ENCODE measurements at places on chromosomes 5 and 9.

GRCh38 chr9:137437691-137438590, 3.2 kb downstream of the ENTPD8 start:
- no peak for DNase-seq

DNA sequence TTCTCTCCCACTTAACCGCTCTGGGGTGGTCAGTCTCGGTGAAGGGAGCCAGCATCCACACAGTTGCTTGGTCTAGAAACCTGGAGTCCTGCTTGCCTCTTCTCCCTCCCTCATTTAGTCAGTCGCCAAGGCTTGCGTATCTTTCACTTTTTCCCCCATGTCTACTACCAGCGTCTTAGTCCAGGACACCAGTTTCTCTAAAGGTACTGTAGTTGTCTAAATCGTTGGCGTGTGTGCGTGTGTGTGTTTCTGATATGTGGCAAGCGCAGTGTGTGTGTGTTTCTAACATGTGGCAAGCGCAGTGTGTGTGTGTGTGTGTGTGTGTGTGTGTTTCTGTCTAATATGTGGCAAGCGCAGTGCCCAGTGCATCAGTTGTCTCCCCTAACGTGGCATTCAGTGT, 641 bp downstream of the ATP6V1G1 start:
- DNase-seq = no peak

DNA sequence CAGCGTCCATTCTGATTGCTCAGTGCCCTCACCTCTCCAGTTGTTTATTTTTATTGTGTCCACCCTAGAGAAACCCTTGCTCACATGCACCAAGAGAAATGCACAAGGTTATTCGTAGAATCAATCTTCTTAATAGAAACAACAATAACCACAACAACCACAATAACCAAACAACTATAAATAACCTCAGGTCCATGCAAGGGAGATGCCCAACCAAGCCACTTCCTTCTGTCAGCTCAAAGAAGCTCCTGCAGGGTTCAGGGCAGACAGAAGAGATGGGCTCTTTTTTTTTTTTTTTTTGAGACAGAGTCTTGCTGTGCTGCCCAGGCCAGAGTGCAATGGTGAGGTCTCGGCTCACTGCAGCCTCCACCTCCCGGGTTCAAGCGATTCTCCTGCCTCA, 14.9 kb upstream of the TCOF1 start:
- DNase-seq = no peak

DNA sequence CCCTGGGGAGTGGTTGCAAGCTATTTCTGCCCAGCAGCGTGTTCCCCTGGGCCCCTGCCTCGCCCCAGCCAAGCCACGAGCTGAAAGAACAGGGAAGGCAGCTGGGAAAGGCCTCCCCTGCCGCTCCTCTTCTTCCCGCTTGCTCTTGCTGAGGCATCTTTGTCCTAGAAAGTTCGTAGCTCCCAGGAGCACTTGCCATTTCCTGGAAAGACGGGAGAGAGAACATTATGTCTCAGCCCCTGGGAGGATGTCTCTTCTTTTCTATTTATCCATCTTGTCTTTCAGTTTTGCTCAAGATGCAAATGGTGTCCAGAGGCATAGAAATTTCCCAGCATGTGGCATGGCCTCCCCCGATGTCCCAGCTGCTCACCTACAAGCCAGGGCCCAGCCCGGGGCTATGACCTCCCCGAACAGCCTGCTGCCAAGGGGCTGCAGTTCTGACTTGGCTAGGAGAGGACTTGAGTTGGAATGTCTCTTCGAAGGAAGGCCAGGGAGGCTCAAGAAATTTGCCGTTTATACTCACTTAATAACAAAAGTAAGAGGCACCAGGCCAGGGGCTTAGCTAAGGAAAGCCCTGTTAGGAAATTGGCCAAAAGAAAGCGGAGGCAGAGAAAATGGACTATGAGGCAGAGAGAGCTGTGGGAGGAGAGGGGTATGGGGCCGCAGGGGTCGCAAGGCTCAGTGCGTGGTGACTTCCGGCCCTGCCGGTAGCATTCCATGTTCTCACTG, 87.3 kb downstream of the LIFR start:
- no peak for DNase-seq

GRCh38 chr9:112761912-112762655, 11.5 kb downstream of the SNX30 start:
- no peak for DNase-seq

- no peak for DNase-seq
Measured at GRCh38 chr9:93218161-93218560, 34.2 kb downstream of the WNK2 start.

DNA sequence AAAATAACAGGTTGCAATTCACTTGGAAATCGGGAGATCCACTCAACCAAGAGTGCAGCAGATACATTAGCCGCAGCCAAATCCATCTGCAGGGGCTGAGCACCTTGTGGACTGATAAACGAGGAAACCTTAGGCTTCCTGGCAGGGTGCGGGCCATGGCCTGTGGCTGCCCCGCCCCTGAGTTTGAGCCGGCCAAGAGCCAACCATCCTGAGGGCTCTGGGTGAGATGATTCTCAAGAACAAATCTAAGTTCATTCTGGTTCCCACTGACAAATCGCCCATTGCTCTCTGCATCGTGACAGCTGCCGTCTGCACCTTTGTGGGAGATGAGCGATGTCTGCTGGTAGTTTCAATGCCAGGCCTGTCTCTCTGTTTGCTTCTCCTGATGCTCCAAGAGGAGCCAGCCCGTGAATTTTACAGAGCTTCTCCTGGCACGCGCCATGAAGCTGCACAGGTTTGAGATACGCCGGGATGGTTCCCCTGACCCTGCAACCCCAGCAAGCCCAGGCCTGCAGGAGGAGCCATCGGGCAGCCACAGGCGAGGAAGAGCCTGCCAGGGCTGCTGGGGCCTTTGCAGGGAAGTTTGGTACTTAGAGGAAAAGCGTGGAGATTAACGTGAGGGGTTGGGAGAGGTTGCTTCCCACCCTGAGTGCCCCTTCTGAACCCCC, 154.0 kb downstream of the OLFM1 start:
- no peak for DNase-seq

GRCh38 chr5:171336521-171337209, 27.6 kb downstream of the TLX3 start:
- DNase-seq = no peak

DNA sequence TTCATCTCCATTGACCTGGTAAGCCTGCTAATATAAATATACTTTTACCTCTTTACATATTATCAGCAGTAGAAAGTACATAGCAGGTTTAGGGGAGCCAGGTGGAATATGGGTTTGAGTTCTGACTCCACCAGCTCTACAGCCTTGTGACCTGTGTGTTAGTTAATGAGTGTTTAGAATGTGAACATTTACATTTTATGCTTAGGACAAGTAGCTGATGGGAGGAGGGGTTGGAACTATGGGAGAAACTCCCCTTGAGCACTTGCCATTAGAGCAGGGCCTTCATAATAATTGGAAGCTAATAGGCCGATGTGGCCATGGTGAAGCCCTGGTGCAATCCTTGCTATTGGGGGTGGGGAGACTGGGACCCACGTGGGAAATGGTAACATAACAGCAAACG, 148.3 kb upstream of the NTRK2 start:
- no peak for DNase-seq

GRCh38 chr9:73093016-73093739, 58.5 kb upstream of the ANXA1 start:
- no peak for DNase-seq

DNA sequence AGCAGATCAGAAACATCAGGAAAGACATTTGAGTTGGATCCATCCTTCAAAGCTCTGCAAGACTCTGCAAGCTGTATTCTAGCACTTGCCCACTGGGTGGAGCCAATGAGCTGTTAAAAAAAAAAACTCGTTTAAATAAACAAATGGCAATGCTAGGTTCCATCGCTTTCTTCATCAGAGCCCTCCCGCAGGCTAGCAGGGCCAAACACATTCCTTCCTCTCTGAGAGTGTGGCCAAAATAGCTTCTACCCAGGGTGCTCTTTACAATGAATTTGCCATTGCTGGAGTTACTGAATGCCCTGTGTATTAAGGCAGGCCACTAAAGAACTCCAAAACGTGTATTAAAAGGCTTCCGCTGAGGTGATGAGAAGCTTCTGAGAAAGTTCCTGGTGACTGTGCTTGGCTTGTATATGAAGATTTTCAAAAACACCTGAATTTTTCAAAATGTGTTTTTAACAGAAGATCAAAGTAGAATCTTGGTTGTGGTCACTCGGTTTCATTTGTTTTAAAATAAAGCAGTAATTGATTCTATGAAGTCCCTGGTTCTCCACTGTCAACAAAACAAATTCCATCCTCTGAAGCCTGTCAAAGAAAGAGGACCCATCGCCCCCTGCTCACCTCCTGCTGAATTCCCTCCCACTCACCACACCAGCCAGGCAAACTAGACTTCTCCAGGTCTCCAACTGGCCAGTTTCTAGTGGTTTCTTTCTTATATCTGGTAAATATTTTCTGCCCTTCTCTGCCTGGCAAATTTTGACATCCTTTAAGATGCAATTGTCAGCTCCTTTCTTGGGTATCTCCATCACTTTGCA, 36.5 kb upstream of the EQTN start:
- peak; percentile 61 for DNase-seq

DNA sequence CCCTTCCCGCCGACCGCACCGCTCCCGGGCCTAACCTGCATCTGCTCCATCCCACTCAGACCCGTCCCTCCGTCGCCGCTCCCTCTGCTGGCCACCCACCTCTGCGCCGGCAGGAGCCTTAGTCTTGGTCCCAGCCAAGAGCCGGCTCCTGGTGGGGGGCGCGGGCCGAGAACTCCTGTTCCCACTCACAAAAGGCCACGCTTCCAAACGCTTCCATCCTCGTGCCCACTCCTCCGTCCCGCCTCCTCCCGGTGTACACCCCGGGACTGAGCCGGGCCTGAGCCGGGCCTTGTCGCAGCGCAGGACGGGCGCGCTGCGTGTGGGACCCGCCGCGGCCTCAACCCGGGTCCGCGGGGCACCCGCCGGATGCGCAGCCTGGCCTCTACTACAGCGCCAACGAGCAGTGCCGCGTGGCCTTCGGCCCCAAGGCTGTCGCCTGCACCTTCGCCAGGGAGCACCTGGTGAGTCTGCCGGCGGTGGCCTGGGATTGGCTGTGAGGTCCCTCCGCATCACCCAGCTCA, 7.5 kb downstream of the ADAMTS13 start:
- DNase-seq = peak; percentile 99

DNA sequence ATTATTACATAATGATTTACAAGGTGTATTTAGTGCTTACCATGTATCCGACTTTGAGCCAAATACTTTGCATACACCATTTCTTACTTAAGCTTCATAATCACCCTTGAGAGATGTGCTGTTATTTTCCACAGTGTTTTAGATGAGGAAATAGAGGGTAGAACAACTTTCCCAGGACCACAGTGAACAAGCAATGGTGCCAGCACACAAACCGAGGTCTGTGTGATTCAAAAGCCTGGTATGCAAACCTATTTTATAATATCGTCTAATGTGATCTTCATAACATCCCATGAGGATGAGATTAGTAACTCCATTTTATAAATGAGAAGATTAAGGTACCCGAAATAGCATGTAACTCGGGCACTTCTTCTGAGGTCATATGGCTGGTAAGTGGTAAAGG, 294.7 kb downstream of the NSG2 start:
- DNase-seq = no peak

DNA sequence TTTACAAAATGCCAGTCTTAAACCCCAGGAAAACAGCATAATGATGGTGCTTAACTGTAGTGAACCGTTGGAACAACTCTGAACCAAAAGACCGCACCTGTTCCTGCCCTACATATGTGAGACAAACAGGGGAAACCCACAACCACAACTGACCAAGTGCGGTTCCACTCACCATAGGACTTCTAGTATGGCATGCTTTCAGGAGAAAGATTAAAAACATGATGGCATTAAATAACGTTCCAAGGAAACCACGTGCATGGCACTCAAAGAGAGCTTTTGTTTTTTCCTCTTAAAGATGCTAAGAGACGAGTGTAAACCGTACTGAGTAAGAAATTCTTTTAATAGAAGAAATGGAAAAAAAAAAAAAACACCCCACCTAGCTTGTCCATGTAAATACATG, 119.8 kb downstream of the SSBP2 start:
- DNase-seq = no peak

GRCh38 chr9:130825351-130825651, 9.8 kb upstream of the ABL1 start:
- no peak for DNase-seq

DNA sequence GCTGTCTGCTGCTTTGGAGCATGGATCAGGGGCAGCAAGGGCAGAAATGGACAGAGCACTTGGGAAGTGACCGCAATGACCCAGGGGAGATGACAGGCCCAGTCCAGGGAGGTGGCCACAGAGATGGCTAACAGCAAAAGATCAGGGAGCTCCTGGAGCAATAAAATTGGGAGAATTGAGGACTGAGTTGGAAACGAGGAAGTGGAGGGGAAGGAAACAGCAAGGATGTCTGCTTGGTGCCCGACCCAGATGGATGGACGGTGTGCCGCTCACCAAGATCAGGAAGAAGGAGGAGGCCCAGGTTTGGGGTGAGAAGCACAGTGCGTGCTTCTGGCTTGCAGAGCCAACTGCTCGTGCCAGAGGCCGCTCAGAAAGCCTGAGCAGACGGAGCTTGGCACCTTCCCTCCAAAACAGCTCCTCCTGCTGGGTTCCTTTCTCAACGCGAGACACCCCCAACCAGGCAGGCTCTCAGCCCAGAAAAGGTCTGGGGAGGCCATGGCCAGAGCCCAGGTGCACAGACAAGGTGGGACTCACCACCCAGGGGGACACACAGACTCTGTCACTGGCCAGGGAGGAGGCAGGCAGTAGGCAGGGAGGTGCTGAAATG, 1.7 kb upstream of the SLC34A1 start:
- DNase-seq = no peak

GRCh38 chr5:39175273-39175955, 43.9 kb downstream of the FYB1 start:
- no peak for DNase-seq

DNA sequence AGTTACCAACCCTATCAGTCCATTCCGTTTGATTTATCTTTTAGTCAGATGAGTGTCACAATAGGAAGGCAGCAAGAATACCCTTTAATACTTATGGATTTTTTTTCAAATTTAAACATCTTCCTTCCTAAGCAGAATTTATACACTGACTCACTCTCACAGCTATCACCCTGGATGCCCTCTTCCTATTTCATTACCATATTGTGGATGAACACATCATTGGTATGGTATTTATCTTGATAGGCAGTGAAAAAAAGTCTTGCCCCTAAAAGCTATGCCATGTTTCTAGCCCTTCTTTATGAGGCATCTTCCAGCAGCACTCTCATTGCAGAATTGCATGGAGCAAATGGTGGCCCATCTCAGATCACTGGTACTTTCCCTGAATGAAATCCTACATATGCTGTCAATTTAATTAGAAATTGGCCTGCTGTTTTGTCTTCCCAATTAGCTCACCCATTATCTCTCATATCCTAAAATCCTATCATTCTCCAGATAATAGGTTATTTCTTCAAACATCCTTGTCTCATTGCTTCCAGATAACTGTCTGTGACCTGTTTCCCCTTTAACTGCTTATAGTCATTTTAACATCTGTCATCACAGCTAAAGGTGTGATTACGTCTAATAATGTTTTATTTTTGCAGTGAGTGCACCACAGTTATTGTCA, 433.5 kb upstream of the POU5F2 start:
- DNase-seq = no peak

DNA sequence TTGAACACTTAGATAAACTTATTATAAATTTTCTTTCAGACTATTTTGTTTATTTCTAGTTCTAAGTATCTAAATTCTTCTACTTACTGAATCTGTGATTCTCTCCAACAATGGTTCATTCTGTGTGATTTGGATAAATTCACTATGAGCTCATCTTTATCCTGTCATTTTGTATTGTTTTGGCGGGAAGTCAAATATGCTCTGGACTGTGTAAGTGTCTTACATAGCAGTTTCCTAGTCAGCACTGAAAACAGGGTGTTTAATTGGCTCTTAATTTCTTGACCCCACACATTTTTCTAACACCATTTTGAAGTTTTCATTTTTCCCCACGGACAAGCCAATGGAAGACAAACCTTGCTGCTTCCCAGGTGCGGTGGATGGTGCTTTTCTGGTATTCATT, 207.0 kb upstream of the ACO1 start:
- no peak for DNase-seq
